ENCODE measurements at places on chromosomes 11 and 22.

GRCh38 chr22:49918911-49919881 lies 762 bp downstream of the CRELD2 start:
- DNase-seq, result no peak

GRCh38 chr22:28112548-28113043 lies 193.5 kb upstream of the PITPNB start:
- no peak for DNase-seq

DNA sequence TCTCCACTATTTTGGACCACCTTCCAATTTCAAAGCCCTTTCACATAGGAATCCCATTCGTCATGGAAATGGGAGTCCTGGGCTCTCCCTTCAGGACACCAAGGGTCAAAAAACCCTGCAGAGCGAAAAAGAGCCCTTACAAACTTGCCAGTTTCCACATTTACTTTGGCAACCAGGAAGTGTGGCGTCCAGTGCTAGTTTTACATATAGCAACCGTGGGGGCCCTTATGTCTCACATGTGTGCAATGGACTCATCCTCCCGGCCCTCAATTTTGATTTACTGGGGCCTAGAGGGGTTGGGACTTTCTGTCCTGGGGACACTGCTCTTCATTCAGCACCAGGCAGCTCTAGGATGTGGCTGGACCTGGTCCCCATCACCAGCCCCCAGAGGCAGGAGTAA lies 33.7 kb downstream of the DAGLA start:
- no peak for DNase-seq

GRCh38 chr11:97430877-97431276 lies 1041.1 kb downstream of the JRKL start:
- DNase-seq, result no peak

GRCh38 chr11:127057126-127057525 lies 56.6 kb upstream of the KIRREL3 start:
- DNase-seq, result no peak

GRCh38 chr22:50733521-50734342 lies 4.3 kb upstream of the ACR start:
- no peak for DNase-seq

DNA sequence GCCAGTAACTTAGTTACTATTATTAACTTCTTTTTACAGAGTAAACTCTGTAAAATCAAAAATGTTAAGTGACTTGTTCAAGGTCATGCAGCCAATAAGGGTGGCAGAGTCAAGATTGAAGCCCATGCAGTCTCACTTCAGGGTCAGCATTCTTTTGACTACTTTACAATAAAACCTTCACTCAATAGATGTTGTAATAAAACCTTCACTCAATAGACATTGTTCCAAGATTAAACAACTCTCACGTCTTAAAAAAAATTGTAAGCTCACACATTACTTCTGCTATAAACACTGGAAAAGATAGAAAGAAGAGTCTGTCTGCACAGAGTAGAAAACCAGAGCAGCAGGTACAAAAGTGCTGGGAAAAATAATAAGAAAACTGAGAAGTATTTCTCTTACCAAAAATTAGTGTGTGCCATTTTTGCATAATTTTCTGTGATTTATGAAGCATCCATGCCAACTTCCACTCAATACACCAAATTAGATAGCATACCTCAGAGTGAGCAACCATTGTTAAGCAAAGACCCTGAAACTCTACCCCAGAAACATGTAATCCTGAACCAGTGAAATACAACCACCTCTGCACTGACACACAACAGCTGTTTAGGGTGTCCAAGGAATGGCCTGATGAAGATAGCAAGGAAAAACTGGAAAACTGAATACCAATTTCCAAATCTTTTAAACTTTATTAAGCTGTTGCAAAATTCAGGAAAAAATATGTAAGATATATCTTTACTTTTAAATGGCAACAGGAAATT lies 4.9 kb upstream of the SOX6 start:
- no peak for DNase-seq

- DNase-seq, result no peak
Measured at GRCh38 chr11:65639623-65640482, 2.0 kb downstream of the SIPA1 start.

DNA sequence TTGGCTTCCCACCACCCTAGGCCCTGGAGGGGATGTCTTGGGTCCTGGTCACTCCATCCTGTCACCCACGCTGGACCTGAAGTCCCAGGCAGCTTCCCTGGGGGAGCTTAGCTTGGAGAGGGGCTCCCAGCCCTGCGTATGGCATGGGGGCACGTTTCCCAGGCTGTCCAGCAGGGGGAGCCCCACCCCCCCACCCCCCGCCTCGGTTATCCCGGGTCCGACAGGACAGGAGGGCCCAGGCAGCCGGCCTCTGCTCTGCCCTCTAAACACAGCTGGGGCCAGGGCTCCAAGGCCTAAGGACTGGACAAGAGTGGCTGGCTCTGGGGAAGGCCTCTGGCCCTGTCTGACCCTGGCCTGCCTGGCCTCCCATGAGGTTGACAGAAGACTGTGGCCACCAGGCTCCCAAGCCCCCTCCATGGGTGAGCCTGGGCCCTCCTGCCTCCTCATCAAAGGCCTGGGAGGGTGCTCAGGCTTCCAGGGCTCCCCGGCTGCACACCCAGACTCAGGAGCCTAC lies 104.8 kb downstream of the NECTIN1 start:
- DNase-seq, result no peak

- DNase-seq, result no peak
Measured at GRCh38 chr11:45930031-45930794, 7.8 kb downstream of the LARGE2 start.

- DNase-seq, result no peak
Measured at GRCh38 chr11:83025267-83025704, 46.4 kb downstream of the RAB30 start.

GRCh38 chr11:134253188-134253993 lies at the start of the genes ACAD8 and THYN1:
TSS of gene ACAD8 (plus strand) at chr11:134253568. CDS start at chr11:134253601, 33 bp downstream.
TSS of gene THYN1 (minus strand) at chr11:134253352. CDS start at chr11:134252882, 470 bp downstream.
- peak; percentile 57 for DNase-seq

DNA sequence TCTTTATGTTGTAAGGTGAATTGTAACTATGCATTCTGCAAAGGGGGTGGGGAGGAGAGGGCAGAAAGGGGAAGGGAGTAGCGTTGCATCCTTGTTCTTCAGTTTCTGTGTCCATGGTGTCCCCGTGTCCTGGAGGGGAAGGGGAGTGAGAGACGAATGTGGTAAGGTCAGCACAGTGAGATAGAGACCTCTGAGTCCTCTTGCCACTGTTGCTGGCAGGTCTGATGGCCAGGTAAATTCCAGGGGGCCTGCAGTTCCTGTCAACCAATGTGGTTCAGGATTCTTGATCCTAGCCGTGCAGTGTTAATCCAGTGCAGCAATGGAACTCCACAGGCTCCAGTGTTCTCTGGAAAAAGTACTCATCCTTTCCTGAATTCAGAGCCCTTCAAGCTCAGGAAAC lies 14.6 kb upstream of the ADSL start:
- no peak for DNase-seq

DNA sequence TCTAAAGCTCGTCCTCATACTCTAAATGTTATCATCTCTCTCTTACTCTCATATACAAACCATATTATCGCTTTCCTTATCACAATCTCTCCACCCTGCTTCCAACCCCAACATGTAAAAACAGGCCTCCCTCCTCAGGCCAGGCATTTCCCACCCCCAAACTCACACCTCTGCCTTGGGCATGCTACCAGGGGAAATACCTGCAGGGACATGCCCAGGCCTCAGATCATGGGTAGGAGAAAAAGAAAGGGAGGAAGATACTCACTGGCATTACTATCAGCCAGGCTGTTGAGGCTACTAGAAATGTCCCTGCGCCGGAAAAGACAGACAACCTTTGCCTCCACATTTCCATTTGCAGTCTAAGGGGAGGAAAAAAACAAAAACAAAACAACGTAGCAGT lies 1.8 kb downstream of the MTA2 start:
- DNase-seq, result no peak

All from HS-27A (cell line).